Nucleus accumbens (tissue), 56 donors: ENCODE measurements at places on chromosomes 4 and X.

DNA sequence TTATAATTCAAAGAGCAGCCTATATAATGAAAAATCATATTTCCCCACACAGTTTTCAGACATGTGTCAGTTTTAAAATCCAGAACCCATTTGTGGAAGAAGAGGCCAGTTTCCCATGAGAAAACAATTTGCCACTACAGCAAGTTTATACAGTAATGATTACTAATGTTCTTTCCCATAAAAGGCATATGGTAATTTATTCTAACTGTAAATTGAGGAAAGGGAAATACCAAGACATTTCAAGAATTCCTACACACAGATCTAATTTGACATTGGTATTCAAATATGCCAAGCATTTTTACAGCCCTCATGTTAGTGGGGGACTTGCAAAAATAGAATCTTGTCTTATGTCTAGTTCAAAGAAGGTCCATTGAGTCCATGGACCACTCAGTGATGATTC lies 1368.6 kb downstream of the FSTL5 start:
- DNase-seq: no peak

- DNase-seq: no peak
Measured at GRCh38 chrX:2682565-2683177, 8.4 kb upstream of the CD99 start.

DNA sequence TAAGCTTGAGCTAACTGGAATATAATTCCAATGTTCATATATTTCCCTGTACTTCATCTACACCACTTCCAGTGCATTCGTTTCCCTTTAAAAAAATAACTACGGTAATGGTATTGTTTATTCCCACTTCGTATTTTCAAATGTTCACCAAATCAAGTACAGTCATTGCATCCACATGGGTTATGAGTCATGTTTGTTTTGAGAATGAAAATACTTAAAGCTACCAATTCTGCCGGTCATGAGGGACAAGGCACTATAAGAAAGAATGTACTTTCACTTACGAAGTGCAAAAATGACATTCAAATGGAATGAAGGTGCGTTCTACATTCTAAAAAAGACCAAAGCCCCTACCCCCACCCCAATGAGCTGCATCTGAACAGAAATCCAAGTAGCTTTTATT lies 174.4 kb upstream of the FGF13 start:
- no peak for DNase-seq

DNA sequence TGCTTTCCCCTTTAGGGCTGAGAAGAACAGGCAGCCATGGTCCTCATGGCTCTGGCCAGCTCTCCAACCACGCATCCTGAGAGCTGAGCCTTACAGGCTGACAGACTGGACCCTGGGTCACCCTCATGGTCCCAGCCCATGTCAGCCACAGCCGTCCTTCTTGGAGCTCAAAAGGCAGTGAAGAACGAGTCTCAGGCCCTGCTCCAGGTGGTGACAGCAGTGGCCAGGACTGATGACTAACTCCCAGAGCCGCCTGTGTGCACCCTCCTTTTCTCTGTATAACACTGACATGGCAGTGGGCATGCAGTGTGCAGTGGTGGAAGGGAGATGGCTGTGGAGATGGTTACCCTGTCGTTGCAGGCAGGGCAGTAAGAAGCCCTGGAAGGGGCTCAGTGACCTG lies 10.3 kb upstream of the DUSP9 start:
- no peak for DNase-seq

- no peak for DNase-seq
Measured at GRCh38 chr4:1329408-1330371, 17.3 kb upstream of the UVSSA start.

- no peak for DNase-seq
Measured at GRCh38 chr4:138414202-138414601, 172.1 kb upstream of the SLC7A11 start.

GRCh38 chrX:36609616-36610585 lies 398.3 kb upstream of the FAM47C start:
- no peak for DNase-seq

DNA sequence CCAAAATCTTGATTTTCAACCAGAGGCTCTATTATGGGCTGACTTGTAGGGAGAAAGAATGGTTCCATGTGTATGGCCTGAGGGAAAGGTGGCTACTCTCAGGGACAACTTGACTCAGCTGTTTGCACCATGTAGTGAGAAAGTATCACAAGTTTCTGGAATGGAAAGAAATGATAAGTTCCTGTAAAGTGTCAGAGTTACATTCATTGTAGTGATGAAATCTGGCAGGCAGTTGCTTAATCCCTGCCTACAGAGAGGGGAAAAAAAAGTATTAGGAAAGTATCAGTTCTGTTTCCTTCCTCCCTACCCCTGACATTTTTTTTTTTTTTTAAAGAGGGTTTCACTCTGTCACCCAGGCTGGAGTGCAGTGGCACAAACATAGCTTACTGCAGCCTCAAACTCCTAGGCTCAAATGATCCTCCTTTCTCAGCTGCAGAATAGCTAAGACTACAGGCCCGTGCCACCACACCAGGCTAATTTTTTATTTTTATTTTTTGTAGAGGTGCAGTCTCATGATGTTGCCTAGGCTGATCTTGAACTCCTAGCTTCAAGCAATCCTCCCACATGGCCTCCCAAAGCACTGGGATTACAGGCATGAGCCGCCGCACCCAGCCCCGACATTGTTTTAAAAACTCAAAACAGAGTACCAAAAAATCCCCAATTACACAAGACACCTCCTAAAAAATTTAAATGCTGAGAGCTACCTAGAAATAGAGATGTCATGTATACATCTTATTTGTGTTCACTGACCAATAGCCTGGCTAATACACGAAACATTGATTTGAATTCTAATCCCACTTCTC lies 4.8 kb upstream of the FBXL5 start:
- DNase-seq: no peak

DNA sequence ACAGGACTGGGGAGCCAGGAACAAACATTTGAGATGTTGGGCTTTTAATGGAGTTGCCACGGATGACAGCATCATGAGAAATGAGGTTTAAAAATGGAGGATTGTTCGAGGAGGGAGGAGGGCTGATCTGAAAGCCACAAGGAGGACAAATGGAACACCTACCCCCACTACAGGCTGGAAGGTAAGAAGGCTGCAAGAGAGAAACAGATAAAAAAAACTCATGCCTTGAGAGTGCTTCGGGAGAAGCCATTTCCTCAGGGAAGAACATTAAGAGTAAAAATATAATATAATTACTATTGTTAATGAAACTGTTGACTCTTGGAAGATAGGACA lies 119.5 kb upstream of the MAP9 start:
- DNase-seq: no peak

- DNase-seq: no peak
Measured at GRCh38 chr4:54118850-54119589, 19.1 kb downstream of the GSX2 start.

DNA sequence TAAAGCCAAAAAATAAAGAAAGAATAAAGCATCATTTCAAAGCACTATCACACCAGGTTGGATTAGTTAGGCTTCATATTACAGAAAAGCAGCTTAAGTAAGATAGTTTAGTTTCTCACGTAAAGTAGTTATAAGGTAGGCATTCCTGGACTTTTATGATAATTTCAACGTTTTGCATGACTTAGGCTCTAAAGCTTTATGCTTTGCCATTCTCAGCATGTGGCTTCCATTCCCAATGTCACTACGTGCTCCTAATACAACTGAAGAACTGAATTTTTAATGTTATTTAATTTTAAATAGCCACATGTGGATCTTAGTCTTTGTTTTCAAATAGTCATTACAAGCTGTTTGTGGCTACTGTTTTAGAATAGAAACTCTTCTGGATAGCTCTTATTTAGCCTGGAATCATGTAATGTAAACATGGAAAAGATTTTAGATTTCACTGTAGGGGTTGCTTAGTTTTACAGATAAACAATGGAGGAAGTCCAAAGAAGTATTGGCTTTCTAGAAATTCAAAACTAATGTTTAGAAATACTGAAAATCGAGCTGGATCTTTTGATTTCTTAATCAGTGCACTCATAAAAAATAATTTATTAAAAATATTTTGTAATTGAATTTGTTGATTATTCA lies 710.0 kb downstream of the IL1RAPL1 start:
- no peak for DNase-seq

- DNase-seq: no peak
Measured at GRCh38 chr4:2795300-2795892, 2.5 kb downstream of the SH3BP2 start.

GRCh38 chr4:138344054-138344453 lies 101.9 kb upstream of the SLC7A11 start:
- DNase-seq: no peak
